DMS53 (cell line): ENCODE measurements at places on chromosomes 7 and 10.

- no peak for DNase-seq
Observed at GRCh38 chr7:126305671-126306070, 947.1 kb downstream of the GRM8 start.

GRCh38 chr7:94391726-94392392, 2.8 kb upstream of the COL1A2 start:
- no peak for DNase-seq

GRCh38 chr7:129162732-129163131, 18.2 kb downstream of the TSPAN33 start:
- DNase-seq, result no peak

DNA sequence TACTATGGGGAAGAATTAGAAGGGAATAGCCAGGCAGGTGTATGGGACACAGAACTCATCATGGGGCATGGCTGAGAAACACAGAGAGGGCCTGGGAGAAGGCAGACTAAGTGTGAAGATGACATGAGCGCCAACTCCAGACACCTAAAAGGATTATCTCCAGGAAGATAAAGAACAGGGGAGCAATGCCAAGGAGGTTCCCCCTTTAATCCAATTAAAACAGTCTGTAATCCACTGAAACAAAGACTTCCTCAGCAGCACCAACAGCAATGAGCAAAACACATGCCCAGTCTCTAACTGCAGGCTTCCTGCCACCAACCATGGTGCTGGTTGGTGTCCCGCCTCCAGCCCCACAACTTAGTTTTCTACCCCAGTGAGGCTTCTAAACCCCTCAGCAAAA, 108.9 kb downstream of the GRID1 start:
- no peak for DNase-seq

DNA sequence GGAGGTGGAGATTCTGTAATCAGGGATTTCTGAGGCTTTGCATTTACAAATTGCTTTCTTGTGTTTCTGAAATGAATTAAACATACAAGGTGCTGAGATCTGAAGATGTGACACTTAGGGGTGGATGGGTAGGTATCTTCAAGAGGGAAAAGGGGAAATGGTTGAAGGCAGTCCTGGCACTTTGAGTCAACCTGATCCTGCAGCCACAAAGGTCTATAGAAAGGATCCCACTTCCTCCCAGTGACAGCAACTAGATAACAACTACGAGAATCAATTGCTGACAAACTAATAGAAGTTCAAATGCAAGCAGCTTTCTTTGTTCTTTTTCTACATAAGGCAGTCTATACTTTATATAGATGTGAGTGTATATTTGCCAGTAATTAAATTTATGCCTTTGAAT, 553.3 kb downstream of the MDFIC start:
- DNase-seq, result no peak

GRCh38 chr7:152403726-152404125, 32.1 kb downstream of the KMT2C start:
- no peak for DNase-seq

DNA sequence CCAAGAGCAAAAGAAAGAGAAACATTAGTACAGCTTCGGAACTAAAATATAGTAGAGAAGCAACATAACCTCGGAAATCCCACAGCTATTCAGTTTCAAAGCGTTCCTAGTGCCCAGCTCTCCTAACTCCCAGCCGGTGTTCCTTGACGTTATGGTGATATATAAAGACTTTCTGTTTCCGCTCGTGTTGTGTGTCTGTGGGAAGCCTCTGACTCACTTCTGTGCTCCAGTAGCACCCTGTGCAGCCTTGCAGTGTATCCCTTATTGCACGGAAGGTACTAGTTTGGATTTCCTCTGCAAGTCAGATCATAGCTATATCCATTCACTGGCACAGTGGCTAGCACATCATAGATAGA, 535 bp downstream of the ASAH2B start:
- peak; percentile 76 for DNase-seq

DNA sequence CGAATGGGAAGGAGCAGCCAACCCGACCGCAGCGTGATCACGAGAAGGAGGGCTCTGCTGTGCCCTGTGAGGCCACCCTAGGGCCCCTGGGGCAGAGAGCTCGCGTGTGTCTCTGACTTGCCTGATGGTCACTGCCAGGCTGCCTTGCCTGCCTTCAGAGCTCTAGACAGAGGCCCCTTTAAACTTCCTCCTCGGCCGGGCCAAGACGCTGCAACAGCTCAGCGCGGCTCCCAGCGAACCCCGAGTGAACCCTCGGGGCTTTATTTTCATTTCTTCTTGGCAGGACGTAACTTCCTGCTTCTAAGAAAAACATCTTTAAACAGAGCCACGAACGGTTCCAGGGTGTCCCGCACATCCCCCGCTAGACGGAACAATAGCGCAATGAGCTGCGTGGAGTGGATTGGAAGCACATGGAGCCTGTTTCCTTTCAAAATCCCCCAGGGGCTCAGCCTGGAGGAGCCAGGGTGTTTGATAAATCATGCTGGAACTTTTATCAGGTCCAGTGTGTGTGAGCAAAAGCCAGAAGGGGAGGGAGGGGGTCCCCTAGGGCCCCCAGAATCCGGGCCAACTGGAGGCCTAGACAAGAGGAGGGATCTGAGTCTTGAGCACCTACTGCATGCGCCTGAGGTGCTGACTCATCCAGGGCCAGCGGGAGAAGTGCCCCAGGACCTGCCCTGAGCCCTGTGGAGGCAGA, 134.1 kb upstream of the GDF10 start:
- no peak for DNase-seq

DNA sequence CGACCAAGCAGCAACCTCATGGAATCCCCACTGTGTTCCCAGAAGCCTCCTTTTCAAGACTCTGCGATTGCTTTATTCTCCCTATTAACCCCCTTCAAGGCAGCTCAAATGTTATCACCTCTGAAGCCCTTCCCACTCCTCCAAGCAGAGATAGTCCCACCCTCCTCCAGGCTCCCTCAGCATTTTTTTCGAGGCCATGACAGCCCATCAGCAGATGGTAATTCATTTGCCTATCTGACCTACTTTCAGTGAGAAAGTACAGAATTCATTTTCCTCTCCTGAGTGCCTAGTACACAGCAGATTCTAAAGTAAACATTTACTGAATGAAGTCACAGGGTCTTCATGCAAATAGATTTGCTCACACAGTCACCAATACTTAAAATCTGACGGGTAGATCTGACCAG, 47.8 kb downstream of the HERPUD2 start:
- DNase-seq, result peak; percentile 92

DNA sequence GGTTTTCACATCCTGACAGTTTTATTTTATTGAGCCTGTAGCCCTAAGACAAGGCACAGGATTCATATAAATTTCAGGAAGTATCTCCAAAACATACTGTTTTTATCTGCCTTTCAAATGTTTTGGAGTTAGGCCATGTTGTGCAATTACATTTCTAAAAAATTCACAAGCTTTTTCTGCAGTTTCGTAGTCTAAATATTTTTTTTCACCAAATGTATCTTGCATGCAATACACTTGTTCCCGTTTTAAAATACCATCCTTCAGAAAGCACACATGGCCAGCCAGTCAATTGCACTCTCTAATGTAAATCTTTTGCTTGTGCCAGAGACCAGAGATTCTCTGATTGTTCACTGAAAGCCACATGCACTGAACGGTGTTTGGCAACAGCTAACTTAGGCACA, 161.5 kb upstream of the PRKCQ start:
- no peak for DNase-seq

DNA sequence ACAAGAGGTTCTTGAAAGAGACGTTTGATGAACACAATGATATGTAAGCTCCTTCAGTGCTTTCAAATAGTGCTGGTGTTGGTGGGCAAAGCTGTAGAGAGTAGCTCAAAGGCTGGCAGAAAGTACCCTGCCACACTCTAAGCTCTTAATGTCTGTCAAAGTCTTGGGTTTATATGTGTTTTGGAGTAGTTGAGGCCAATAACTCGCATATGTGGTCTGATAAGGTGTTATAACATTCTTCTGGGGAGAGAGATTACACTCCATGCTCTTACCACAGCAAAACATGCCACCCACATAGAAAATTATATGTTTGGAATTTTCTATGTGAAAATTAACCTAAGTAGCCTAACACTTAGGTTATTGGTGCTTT, 30.8 kb upstream of the NME8 start:
- DNase-seq, result no peak

DNA sequence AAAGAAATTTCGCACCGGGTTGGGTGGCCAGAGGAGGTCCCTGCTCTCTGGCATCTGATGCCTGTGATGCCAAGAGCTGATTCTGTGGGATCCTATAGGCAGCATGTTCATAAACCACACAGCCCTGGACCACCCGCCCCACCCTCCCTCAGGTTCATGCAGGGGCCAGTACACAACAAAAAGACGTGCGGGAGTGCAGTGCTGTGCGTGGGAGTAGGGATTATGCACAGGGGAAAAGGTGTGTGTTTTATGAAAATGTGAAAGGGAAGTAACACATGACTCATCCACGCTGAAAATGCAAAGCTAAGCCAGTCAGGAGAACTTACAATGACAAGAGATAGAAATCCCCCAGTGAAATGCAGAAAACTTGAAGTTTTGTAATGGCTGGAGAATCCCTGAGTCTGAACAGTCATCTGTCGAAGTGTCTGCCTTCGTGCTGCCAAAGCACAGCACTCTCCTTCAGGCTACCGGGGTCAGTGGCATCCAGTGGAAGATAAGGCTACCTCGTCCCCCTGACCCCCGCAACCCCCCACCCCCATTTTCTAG, 1.1 kb downstream of the KIAA1217 start:
- peak; percentile 65 for DNase-seq

- DNase-seq, result peak; percentile 64
Observed at GRCh38 chr7:122300211-122300932, 4.2 kb downstream of the FEZF1 start.

GRCh38 chr10:121368347-121369025, 229.8 kb downstream of the FGFR2 start:
- no peak for DNase-seq

GRCh38 chr10:29835055-29835454, 200.3 kb upstream of the SVIL start:
- DNase-seq, result no peak

- DNase-seq, result peak; percentile 66
Observed at GRCh38 chr7:81501220-81501619, 268.6 kb downstream of the HGF start.

DNA sequence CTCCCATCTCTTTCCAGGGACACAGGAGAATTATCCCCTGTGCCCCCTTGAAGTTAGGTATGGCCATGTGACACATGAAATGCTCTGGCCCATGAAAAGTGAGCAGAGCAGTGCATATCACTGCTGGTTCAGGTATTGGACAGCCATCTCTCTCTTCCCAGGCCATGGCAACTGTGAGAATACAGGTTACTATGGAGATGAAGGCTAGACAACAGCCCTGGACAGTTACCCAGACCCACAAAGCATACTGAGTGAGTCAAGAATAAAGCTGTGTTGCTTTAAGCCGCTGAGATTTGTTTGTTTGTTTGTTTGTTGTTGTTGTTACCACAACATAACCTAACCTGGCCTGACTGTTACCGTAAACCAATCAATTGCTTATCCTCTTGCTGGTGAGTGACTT, 722.3 kb downstream of the KCNMA1 start:
- no peak for DNase-seq
